GM23248 (cell line): ENCODE measurements at places on chromosomes 2 and 18.

- DNase-seq, result peak; percentile 94
Measured at GRCh38 chr2:220104871-220105351, 477.5 kb downstream of the SLC4A3 start.

- peak; percentile 88 for DNase-seq
Measured at GRCh38 chr2:215528555-215528954, 92.7 kb upstream of the FN1 start.

DNA sequence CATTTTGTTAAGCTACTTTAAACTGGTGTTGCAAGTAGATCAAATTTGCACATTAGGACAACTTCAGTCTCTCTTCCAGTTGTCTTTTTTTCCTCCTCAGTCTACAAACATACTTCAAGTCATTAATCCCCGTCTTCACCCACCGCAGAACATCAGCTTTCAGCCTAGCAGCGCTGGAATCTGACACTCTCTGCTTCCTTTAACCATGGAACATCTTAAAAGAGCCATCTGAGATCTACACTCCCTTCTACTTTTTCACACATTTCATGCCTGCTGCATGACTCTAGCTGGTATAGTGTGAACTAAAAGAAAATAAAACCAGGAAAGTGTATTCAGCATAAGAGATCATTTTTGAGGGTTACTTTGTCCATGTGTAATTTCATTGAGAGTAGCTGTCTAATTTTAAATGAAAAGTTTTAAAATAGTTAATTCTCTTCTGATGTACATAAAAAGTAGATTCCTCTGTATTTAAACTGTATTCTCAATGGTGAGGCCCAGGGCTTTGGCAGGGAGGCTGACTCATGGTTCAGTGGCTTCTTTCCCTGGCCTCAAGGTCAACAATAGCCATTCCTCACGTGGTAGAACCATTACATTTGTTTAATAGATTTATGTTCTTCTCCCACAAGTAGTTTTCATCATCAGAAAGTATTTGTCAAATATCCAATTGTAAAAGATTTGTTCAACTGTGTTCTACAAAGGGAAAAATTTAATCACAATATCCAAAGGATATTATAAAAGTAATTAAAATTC is 16.5 kb downstream of the SGPP2 start:
- peak; percentile 66 for DNase-seq

GRCh38 chr2:64661741-64662169 is 8.0 kb upstream of the SERTAD2 start:
- DNase-seq, result no peak

GRCh38 chr2:66682476-66682875 is 247.6 kb downstream of the MEIS1 start:
- no peak for DNase-seq

- peak; percentile 32 for DNase-seq
Measured at GRCh38 chr2:201959626-201960025, 74.0 kb upstream of the FZD7 start.

GRCh38 chr2:191738667-191739066 is 60.7 kb downstream of the NABP1 start:
- no peak for DNase-seq

- DNase-seq, result peak; percentile 33
Measured at GRCh38 chr2:207448006-207448405, 81.8 kb upstream of the CREB1 start.

DNA sequence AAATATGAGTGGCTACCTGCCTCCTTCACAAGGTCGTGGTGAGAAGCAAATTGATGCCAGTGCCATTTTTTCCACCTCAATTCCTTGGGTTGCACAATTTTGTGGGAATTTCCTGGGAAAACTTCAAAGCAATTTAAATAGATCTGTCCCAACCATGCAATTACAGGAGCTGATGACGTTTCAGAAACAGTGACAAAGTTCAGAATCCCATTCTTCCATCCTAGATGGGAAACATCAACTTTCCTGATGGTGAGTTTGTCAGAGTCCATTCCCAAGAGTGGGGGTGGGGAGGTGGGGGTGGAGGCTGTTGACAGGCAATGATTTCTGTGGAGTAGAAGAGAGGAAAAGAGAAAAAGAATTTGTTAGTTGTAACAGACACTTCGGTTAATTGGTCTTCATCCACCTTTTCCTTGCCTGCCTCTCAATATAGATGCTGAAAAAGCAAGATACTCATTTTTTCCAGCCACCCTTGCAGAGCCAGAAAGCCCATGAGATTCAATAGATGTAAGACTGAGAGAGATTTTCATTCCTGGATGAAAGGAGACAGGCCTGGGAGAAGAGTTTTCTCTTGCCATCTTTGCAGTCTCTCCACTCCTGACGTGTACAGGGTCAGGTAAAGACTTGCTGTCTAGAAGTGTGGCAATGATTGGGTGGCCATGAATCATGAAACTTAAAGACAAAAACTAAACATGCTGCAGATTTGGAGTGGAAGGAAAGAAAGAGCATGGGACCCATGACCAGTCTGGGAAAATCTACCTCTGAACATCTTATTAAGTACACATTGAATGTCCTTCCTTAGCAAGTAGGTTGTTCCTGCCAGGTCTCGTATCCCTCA is 47.3 kb downstream of the SOCS6 start:
- DNase-seq, result peak; percentile 32

DNA sequence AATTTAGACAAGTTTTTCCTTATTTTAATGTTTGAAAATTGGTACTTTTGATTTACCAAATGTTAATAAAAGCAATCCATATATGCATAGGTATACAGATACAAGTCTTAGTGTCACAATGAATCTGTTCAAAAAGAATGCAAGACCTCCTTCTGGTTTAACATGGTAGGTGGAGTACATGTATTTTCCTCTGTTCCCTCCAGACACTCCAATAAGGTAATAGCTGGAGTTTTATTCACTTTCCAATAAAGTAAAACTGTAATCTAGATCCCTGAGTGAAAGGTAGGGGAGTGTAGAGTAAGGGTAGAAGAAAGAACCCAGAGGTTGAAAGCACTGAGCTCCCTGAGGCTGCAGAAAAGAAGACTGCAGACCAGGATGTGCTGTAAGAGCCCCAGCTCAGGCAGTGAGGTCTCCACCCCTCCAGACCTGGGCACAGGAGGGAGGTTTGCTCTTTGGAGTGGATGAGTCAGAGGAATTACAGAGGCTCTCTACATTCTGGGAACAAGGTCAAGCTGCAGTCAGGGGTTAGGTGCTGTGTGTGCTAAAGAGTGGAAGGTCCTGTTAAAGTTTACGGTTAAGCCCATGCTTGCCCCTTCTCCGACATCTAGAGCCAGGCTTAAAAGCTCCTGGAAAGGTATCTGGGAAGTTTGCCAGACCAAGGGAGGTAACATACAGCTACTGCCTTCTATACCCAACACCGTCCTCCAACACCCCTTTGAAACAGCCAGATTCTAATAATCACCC is 27.6 kb upstream of the STAT1 start:
- DNase-seq, result peak; percentile 49

- no peak for DNase-seq
Measured at GRCh38 chr2:99450199-99450598, 39.6 kb downstream of the REV1 start.

DNA sequence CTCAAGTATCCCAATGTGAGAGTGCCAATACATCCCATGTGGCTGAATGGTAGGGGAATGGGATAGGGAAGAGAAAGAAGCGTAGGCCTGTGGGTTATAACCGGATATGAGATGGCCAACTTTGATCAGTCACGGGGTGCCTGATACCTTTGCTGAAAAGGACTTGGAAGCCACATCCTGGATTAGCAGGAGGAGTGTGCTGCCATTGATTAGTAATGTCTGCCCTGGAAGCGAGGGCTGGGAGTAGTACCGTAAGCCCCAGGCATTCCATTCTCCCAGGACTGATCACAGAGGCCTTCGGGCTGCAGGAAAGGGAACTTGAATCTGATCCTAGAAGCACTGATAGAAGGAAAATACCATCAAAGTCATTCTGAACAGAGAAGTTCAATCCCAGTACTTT is 218.5 kb downstream of the TFCP2L1 start:
- no peak for DNase-seq

GRCh38 chr2:221708902-221709301 is 136.8 kb upstream of the EPHA4 start:
- no peak for DNase-seq

DNA sequence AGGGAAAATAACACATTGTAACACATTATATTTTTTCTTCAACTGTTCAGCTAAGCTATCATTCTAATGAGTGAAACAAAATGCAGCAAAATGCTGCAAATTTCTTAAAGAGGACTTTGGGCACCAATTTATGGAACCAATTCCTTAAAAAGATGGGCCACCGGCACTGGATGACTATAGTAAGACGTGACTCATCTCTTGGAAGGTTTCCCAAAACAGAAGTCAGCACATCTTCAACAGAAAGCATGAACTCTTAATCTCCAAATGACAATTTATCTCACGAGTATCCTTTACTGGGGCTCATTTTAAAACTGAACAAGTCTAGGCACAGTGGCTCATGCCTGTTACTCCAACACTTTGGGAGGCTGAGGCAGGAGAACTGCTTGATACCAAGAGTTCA is 213.4 kb downstream of the CDH20 start:
- peak; percentile 79 for DNase-seq

GRCh38 chr18:598124-598589 is 1.4 kb downstream of the CLUL1 start:
- DNase-seq, result no peak

DNA sequence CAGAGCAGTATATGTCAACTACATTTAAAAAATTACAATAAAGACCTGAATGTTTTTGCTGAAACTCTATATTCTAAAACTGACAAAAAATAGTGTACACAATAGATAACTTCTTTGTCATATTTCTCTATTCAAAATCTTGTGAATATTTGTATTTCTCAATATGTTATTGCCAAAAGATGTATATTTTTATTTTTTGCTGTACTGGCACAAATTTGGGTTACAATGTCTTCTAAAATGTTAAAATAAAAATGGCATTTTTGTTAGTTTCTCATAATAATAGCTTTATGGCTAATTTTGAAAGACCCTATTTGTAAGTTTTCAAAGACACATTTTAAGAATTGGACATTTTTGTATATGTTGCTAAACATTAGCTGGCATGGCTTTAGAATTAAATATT is 630 bp upstream of the ARHGEF33 start:
- no peak for DNase-seq

- no peak for DNase-seq
Measured at GRCh38 chr18:46705521-46705920, 48.5 kb upstream of the LOXHD1 start.
